ENCODE measurements at places on chromosomes 1 and 21.

DNA sequence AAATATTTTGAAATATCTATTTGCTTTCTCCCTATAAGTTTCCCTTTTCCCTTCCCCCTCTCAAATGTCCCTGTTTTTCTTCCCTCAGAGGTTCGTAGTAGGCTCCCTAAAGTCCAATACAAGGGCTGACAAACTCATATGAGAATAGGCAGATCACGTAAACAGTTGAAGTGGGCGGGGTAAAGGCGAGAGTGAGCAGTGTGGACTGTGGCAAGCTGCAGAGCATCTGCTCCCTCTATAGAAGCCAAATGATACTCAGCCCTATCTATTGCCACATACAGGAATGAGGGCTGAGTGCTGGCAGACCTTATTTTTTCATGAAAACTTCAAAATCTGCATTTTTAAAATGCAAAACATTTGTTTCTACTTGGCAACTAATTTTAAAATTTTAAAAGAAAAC lies 26.3 kb downstream of the PRDX6 start:
- H3K4me1 ChIP-seq = no peaks in the 10 kb centered on the region
- no peak overlapping the region for H3K4me3 ChIP-seq
- no peak for DNase-seq

GRCh38 chr1:43322506-43322905 lies 15.1 kb upstream of the MPL start:
- H3K4me1 ChIP-seq = no peaks in the 10 kb centered on the region
- peaks cover 2% of the 10 kb centered on the region for H3K36me3 ChIP-seq
- H3K4me3 ChIP-seq = no peak overlapping the region
- DNase-seq = no peak

DNA sequence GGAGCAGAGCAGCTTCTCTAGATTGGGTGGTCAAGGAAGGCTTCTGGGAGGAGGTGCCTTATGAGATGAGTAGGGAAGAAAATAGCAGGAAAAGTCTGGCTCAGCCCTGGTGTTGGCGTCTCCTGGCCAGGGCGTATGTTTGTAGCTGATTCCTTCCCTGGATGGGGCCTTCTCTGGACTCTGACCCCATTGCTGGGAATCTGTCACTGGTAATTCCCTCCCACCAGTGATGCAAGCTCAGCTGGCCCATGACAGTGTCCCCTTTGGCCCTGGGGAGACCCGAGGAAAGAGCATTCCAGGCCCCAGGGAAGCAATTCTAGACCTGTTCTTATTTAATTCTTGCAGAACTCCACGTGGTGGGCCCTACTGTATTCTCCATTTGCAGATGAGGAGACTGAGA lies 20.7 kb downstream of the IGSF21 start:
- no peak for DNase-seq
- no peaks in the 10 kb centered on the region for H3K36me3 ChIP-seq
- no peak overlapping the region for H3K27ac ChIP-seq
- no peak overlapping the region for H3K4me3 ChIP-seq
- peaks cover 7% of the 10 kb centered on the region for H3K27me3 ChIP-seq

DNA sequence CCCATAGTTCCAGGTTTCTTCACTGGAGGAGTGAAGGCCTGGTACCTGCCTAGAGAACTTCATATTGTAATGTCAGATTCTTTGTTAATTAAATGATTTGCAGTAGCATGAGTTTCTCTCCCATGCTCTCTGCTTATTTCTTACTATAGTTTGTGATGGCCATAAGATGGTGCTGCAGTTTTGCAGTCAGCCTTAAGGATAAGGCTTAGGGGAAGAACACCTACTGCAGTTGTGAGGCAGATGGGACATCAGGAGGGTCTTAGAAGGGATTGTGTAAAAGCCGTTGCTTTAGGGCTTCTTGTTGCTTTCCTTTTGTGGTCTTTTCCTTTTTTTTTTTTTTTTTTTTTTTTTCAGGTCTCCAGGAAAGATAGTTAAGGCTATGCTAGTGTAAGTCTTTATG lies 61.8 kb downstream of the MACF1 start:
- peaks cover 5% of the 10 kb centered on the region for H3K36me3 ChIP-seq
- no peaks in the 10 kb centered on the region for H3K27me3 ChIP-seq
- no peak overlapping the region for H3K27ac ChIP-seq
- DNase-seq = peak; percentile 60
- H3K4me3 ChIP-seq = no peak overlapping the region

GRCh38 chr1:2941907-2942306 lies 79.4 kb upstream of the ACTRT2 start:
- H3K4me3 ChIP-seq = no peak overlapping the region
- H3K36me3 ChIP-seq = no peaks in the 10 kb centered on the region
- H3K27ac ChIP-seq = no peak overlapping the region
- no peak for DNase-seq
- H3K4me1 ChIP-seq = peaks cover 2% of the 10 kb centered on the region

DNA sequence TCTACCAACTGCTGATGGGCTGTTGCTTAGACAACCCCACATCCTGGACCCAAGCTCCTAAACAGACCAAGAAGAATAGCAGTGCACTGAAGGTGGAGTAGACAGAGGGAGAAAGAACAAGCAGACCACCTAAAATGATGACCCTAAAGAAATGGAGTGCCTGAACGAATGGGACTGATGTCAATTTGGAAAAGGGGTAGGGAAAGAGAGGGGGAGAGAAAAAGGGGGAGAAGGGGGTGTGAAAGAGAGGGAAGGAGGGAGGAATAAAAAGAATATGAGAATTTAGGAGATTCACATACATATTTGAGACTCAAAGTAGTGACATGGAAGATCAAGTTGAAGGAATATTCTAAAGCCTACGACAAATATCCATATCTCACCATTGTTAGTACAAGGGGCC lies 144.4 kb upstream of the DUSP10 start:
- DNase-seq = no peak
- H3K27ac ChIP-seq = no peak overlapping the region
- H3K27me3 ChIP-seq = no peaks in the 10 kb centered on the region
- no peaks in the 10 kb centered on the region for H3K36me3 ChIP-seq
- H3K4me1 ChIP-seq = no peaks in the 10 kb centered on the region
- no peak overlapping the region for H3K4me3 ChIP-seq

GRCh38 chr1:203086992-203087763 lies 1.4 kb upstream of the MYOG start:
- no peak for DNase-seq
- peaks cover 2% of the 10 kb centered on the region for H3K4me1 ChIP-seq
- no peaks in the 10 kb centered on the region for H3K36me3 ChIP-seq
- no peaks in the 10 kb centered on the region for H3K27me3 ChIP-seq

DNA sequence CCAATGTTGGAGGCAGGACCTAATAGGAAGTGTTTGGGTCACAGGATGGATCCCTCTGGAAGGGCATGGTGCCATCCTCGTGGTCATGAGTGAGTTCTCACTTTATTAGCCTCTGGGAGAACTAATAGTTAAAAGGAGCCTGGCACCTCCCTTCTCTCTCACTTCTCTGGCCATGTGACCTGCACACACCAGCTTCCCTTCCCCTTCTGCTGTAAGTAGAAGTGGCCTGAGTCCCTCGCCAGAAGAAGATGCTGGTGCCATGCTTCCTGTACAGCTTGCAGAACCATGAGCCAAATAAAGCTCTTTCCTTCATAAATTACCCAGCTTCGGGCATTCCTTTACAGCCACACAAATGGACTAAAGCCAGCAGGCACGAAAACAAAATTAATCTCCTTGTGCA lies 23.6 kb downstream of the ACOT7 start:
- H3K36me3 ChIP-seq = no peaks in the 10 kb centered on the region
- H3K27ac ChIP-seq = no peak overlapping the region
- DNase-seq = peak; percentile 45
- no peaks in the 10 kb centered on the region for H3K4me1 ChIP-seq

GRCh38 chr1:75366595-75366994 lies 232.4 kb downstream of the LHX8 start:
- H3K4me1 ChIP-seq = no peaks in the 10 kb centered on the region
- H3K36me3 ChIP-seq = no peaks in the 10 kb centered on the region

- H3K27ac ChIP-seq = no peak overlapping the region
- H3K4me1 ChIP-seq = peaks cover 2% of the 10 kb centered on the region
- DNase-seq = no peak
- no peaks in the 10 kb centered on the region for H3K36me3 ChIP-seq
- no peak overlapping the region for H3K4me3 ChIP-seq
These were observed 4.6 kb upstream of the MAB21L3 start for GRCh38 chr1:116106646-116107045.

- no peak overlapping the region for H3K27ac ChIP-seq
- no peak overlapping the region for H3K4me3 ChIP-seq
- no peaks in the 10 kb centered on the region for H3K4me1 ChIP-seq
- no peaks in the 10 kb centered on the region for H3K36me3 ChIP-seq
These were observed 2.3 kb downstream of the HMGCS2 start for GRCh38 chr1:119766374-119766794.

- peaks cover 4% of the 10 kb centered on the region for H3K27me3 ChIP-seq
- no peaks in the 10 kb centered on the region for H3K4me1 ChIP-seq
- H3K36me3 ChIP-seq = no peaks in the 10 kb centered on the region
- H3K4me3 ChIP-seq = no peak overlapping the region
These were observed 837.6 kb upstream of the ADAMTS5 start for GRCh38 chr21:27804515-27804914.

DNA sequence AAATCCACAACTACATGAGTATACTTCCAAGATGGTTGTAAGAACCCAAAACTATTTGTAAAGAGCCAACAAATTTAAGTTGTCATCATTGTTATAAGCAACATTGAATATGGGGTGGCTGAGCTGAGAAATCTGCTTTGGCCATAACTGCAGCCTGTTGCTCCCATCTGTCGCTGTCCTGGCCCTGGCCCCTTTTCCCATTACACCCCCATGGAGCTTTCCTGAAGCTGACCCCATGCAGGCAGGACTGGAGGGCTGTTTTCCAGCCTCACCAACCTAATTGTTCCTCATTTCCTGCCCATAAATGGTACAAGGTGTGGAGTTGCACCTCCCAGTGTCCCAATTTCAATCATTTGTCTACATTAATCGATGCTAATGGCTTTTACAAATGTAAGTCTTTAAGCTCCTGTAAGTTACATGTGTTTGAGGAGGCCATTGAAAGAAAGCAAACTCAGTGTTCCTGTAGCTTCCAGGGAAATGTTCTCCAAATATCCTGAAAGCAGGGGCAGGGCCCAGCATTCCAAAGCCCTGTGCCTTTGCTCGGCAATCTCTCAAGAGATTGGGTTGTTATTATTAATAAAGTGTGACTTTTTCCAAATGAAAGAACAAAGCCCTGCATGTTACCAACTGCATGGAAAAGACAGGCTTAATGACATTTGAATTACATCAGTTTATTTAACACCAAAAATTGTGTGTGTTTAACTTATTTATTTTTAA lies 545.9 kb downstream of the PLPP3 start:
- no peak for DNase-seq
- H3K27me3 ChIP-seq = no peaks in the 10 kb centered on the region
- no peak overlapping the region for H3K27ac ChIP-seq
- no peaks in the 10 kb centered on the region for H3K4me1 ChIP-seq

DNA sequence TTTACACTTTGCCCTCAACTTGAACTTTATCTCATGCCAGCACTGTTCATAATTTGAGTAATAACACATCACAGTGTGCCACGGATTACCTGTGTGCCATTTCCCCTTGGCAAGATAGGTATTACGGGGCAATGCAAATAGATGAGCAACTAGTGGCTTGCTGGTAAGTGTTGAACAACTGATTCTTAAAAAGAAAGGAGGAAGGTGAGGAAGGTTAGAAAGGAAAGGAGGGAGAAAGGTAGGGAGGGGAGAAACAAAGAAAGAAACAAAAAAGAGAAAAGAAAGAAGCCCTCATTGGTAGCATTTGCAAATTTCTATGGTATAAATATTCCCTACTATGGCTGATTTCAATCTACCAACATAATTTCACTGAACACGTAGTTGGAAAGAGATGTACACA lies 118.2 kb upstream of the OLIG2 start:
- H3K36me3 ChIP-seq = no peaks in the 10 kb centered on the region
- DNase-seq = no peak
- no peaks in the 10 kb centered on the region for H3K27me3 ChIP-seq
- no peak overlapping the region for H3K4me3 ChIP-seq
- no peaks in the 10 kb centered on the region for H3K4me1 ChIP-seq
- H3K27ac ChIP-seq = no peak overlapping the region

GRCh38 chr21:38170283-38170682 lies 86.5 kb upstream of the KCNJ15 start:
- no peak overlapping the region for H3K4me3 ChIP-seq
- H3K4me1 ChIP-seq = no peaks in the 10 kb centered on the region
- H3K27ac ChIP-seq = no peak overlapping the region
- DNase-seq = peak; percentile 25
- H3K36me3 ChIP-seq = no peaks in the 10 kb centered on the region
- no peaks in the 10 kb centered on the region for H3K27me3 ChIP-seq

DNA sequence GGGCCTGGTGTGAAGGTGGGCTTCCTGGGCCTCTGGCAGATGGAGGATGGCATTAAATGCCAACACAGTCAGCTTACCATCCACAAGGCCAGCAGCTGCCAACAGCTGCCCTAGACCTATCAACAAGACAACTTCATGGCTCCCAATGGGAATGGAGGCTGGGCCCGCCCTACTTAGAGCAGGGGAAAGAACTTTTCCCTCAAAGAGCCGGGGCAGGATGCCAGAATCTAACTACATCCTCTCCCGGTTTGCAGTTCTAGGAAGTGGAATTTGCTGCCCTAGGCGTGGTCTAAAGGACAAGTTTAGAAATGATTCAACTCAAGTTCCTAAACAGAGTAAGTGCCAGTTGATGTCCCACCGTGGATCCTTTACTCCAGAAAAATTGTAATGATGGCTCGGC lies 13.1 kb downstream of the ICMT start:
- no peaks in the 10 kb centered on the region for H3K4me1 ChIP-seq
- DNase-seq = no peak
- H3K27me3 ChIP-seq = no peaks in the 10 kb centered on the region

DNA sequence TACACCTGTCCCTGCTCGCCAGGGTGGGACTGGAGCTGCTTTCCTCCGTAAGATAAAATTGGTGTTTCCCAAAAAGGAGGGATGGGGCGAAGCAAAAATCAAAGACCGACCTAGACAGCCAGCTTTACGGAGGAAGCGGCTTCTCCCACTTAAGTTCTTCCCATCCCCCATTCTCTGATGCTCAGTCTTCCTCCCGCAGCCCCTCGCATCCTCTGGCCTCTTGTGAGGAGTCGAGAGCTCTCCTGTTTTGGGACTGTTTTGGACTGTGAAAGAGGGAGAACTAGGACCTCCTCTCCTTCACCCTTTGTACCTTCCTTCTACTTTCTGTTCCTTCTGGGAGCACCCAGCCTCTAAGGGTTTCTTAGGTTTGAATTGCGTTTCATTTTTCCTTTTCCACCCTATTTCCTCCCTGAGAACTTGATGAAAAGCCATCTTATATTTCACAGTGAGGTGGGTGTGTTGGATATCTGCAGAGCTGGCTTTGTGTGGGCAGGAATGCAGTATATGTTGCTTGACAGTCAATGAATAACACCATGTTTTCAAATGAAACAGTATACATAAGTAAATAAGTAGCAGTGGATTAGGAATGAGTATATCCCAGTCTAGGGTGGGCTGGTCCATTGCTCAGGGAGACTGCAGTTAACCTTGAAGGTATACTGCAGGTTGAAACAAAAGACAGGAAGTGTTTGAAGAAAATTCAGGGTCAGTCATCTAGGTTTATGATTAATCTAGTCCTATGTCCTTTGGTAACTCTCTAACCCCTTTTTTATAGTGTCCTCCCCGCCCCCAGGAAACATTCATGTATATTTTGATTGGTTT lies 848 bp downstream of the CTTNBP2NL start:
- peak overlapping the region; percentile 95 for H3K4me3 ChIP-seq
- H3K27ac ChIP-seq = peak overlapping the region; percentile 34
- no peaks in the 10 kb centered on the region for H3K36me3 ChIP-seq
- peaks cover 5% of the 10 kb centered on the region for H3K4me1 ChIP-seq
- no peak for DNase-seq

- no peak overlapping the region for H3K4me3 ChIP-seq
- no peak for DNase-seq
- H3K27me3 ChIP-seq = no peaks in the 10 kb centered on the region
- no peaks in the 10 kb centered on the region for H3K36me3 ChIP-seq
These were observed 687.2 kb downstream of the MATN1 start for GRCh38 chr1:30036229-30036547.

GRCh38 chr1:222798116-222798515 lies 16.7 kb upstream of the DISP1 start:
- no peaks in the 10 kb centered on the region for H3K27me3 ChIP-seq
- H3K4me1 ChIP-seq = no peaks in the 10 kb centered on the region
- DNase-seq = peak; percentile 17
- H3K4me3 ChIP-seq = no peak overlapping the region
